Activated CD4-positive, alpha-beta T cell treated with anti-CD3 and anti-CD28 coated beads for 4 hours (primary cell): ENCODE measurements at places on chromosomes 13 and 19.

GRCh38 chr13:23868521-23868920 lies 20.7 kb downstream of the MIPEP start:
- no peak for DNase-seq

DNA sequence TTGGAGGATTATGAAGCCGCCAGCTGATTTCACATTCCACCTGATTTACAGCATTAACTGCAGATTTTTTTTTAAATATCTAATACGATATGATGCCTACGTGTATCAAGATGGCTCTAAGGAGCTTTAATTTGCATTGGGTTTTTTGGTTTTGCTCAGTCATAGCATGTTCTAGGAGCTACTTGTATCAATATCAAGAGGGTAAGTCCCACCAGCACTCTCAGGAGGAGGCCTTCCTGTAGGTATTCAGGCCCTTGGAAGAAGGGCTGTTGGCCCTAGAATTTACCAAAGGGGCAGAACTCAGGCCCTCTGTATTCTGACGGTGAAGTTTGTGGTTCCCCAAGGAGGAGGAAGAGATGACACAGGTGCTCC lies 97.2 kb upstream of the IPO5 start:
- no peak for DNase-seq

DNA sequence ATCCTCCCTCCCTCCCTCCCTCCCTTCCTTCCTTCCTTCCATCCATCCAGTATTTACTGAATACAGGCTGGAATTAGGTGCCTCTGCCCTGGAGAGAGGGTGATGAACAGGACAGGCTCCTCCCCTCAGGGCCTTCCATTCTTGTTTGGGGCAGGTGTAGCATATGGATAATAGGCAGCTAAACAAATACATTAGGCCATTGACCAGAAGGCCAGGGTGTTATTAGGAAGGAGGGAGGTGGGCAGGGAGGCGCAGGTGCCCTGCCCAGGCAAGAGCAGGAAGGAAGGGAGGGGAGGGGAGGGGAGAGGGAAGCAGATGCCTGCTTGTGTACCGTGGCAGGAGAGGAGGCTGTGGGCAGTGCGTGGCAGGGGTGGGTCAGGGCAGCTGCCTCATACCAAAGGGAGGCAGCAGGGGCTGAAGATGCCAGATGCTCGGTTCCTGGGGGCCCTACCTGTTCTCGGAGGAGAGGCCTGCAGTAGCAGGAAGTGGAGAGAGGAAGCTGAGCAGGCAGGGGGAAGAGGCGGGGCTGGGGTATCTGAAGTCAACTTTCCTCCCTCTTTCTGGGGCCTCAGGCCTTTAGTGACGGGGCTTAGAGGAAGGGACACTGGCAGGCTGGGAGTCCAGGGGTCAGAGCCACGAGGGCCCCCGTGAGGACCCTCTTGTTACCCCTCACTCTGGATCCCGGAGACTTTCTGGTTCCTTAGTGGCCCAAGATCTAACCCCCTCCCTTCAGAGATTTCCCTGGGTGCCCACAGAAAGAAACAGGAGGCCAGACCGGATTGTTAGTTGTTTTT lies at the start of gene RINL:
TSS of gene RINL (minus strand) at position 495 of the 794 bp plus-strand sequence. CDS start 1,533 bp downstream, outside the sequence.
- peak; percentile 69 for DNase-seq

- no peak for DNase-seq
These were observed 62.3 kb upstream of the UQCRFS1 start for GRCh38 chr19:29275266-29275665.

- no peak for DNase-seq
These were observed 20.1 kb downstream of the PLEKHF1 start for GRCh38 chr19:29685326-29685725.

DNA sequence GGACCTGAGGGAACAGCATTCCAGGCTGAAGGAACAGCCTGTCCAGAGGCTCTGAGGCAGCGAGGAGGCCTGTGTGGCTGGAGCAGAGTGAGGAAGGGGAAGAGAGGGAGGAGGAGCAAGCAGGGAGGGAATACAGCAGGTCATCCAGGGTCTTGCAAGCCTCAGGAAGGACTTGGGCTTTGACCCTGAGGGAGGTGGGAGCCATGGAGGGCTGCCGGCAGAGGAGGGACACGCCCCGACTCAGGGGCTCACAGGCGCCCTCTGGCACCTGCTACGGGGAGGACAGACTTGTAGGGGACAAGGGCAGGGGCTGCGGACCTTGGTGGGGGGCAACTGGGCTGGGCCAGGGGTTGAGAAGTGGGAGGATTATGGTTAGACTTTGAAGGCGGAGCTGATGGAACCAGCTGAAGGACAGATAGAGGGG lies 4.7 kb downstream of the TINCR start:
- DNase-seq: no peak

DNA sequence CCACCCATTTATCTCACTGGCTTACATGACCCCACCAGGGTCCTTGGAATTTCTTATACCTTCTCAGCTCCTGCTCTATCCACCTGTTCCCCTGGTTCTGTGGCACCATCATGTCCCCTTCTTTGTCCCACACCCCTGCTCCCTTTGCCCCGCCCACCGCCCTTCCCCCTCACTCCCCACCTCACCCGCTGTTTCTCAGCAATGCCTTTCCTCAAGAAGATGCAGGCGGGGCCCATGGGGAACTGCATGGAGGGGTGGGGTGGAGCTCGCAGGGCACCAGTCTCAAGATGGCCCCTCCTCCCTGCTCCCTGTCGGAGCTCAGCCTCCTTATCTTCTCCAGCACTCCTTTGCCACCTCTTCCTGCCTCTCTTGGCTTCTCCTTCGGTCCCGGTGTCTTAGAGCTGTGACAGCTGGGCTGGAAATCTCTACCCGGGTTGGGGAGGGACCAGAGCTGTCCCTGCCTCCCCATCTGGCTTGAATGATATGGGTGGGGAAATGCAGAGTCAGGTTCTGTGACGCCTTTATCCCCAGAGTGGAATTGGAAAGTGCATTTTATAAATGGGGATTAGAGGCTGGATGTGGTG lies at the start of gene CABP5:
TSS of gene CABP5 (minus strand) at position 405 of the 584 bp plus-strand sequence. CDS start at position 248, 157 bp downstream.
- no peak for DNase-seq
